DMS153 (cell line): ENCODE measurements at places on chromosomes 1 and 21.
A peak's percentile ranks its signal among the peaks of the same experiment; 100 is the strongest.

DNA sequence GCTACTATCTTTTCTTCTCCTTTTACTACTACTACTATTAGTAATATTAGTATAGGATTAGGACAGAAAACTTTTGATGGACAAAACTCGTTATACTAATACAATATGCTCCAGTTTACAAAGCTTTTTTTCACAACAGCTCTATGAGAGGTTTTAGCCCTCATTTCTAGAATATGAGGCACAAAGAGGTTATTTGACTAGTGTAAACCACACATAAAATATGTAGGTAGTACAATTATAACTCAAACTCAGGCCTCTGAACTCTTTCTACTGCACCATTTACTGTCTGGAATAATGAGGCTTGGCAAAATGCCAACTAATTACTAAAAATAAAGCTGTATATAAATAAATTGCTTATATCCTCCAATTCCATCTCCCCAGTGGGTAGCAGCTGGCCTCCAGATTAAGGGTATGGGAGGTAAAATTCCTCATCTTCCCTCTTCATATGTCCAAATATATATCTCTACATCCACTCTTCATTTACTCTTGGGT, 99.9 kb downstream of the LYST start:
- no peak for DNase-seq

DNA sequence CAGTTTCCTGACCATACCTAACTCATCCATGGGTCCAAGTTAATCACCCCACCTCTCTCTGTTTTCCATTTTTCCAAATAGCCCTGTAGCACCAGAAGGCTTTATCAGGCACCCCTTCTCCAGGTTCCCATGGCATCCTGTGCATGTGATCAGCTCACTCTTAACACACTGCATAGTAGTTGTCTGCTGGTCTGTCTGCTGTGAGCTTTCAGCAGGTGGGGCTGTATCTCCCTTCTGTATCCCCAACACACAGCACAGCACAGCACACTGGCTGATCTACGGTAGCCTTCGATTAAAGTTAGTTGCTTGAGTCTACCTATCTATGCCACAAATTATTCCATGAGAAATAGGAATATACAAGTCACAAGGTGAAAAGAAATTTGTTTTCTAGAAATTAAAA, 54.3 kb upstream of the C1orf198 start:
- DNase-seq = no peak

GRCh38 chr1:235918032-235918431, 51.3 kb upstream of the LYST start:
- no peak for DNase-seq

DNA sequence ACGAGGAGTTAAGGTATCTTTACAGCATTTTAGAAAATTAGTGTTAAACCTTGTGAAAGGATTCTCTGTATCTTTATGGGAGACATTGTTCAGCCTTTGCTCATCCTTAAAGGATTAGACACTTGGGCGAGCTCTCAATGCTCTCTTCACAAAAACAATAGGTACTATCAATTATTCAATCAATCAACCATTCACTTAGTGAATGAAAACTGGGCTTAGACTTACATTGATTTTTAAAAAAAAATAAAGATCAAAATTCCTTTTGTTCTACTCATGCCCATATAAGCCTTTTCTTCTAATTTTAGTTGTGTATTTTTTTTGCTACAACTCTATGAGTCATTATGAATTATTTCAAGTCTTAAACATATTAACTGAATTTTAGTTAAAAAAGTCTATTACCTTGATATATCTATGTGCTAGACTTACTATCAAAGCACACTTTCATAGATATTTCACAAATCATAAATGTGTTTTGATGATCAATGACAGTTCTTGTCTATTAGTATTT, 181.2 kb downstream of the DPYD start:
- no peak for DNase-seq

- no peak for DNase-seq
These were observed 263.7 kb upstream of the SGIP1 start for GRCh38 chr1:66270119-66270812.

- DNase-seq = no peak
These were observed 25.1 kb downstream of the PLEKHM2 start for GRCh38 chr1:15709226-15709625.

DNA sequence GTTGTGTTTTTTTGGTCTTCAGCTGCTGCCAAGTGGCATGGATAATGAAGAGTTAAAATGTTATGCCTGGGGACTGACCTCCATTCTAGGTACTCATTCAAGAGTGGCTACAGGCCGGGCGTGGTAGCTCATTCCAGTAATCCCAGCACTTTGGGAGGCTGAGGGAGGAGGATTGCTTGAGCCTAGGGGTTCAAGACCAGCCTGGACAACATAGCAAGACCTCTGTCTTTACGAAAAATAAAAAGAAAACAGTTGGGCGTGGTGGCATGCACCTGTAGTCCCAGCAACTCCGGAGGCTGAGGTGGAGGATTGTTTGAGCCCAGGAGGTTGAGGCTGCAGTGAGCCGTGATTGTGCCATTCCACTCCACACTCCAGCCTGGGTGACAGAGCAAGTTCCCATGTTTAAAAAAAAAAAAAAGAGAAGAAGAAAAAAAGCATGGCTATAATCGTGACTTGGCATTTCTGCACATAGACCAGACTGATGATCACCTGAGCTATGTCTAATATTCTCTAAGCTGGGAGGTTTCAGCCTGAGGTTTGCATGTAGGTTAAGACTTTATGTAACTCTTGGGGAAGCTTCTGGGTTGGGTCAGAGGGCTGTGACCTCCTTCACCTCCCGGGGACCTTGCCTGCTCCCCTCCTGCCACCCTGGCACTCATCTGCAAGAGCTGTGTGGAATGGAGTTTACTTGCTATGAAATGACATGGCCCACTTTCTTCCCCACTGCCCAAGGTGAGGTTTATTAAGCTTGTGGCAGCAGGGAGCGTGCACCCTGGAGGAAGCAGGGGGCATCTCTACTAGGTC, 51.3 kb downstream of the DHRS3 start:
- no peak for DNase-seq

GRCh38 chr1:44630116-44630515, 44.2 kb downstream of the TMEM53 start:
- DNase-seq = no peak

DNA sequence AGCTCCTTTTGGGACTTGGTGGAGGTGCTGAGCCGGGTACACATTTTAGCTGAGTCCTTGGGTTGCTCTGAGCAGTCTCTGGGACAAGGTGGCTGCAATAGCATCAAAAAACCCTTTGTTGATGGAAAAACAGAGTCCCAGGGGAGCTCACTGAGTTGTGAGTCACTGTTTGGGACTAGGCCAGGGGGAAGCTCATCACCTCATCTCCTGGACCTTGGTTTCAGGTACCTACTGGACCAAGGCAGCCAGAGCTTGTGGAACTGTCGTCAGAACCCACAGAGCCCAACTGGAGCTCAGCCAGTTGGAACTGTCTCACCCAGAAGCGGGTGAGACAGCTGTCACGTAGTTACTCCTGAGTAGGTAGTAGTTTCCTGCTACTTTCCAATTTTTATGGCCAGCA, 146.7 kb downstream of the HLX start:
- no peak for DNase-seq

GRCh38 chr21:44498280-44499210, 41.5 kb downstream of the KRTAP10-1 start:
- DNase-seq = peak; percentile 20

DNA sequence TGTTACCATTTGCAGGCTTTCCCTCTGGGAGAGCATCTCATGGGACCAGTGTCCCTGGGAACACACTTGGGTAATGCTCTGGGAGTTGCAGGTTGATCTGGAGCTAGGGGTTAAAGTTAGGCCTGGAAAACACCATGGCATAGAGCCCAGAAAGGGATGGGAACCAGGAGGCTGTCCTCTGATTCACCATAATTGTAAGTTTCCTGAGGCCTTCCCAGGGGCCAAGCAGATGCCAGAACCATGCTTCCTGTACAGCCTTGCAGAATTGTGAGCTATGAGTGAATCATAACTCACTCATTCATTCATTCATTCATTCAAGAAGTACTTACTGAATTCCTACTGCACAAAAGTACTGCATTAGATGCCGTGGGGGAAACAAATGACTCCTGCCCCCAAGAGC, 50.0 kb downstream of the LACTBL1 start:
- DNase-seq = no peak

GRCh38 chr1:81329041-81329440, 471.7 kb upstream of the ADGRL2 start:
- DNase-seq = no peak

DNA sequence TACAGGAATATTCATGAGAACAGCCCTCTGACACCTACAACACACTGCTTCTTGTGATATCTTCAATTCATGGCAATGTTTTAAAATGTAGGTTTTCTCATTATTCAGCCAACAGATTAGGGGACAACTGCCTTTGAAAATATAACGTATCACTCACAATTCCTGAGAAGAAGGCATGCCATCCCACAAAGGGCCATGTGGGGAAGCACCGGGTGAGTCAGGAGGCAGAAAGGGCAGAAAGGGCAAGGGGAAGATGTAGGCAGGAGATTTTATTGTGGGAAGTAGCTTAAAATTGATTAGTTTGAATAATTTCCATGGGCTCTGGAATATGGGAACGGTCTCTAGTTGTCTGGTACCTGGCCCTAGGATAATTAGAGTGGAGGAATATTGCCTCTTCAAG, 165.7 kb downstream of the HHIPL2 start:
- DNase-seq = no peak

DNA sequence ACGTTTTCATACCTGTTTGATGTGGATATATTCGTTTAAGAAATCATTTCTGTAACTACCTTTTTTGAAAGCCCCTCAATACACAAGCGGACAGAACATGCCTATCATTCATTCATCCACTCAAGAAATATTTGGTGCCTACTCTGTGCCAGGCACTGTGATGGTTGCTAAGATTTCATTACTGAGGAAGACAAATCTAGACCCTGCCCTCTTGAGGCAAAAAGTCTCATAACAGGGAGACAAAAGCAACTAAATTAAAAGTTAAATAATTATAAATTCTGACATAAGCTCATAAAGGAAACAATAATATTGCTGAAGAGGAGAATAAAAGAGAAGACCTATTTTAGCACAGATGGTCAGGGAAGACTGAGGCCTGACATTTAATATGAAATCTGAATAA, 203.5 kb upstream of the ZNHIT6 start:
- DNase-seq = no peak

GRCh38 chr1:147243841-147244240, 1.4 kb downstream of the CHD1L start:
- no peak for DNase-seq

- DNase-seq = no peak
These were observed 106.6 kb upstream of the SPAG17 start for GRCh38 chr1:118291661-118292060.

DNA sequence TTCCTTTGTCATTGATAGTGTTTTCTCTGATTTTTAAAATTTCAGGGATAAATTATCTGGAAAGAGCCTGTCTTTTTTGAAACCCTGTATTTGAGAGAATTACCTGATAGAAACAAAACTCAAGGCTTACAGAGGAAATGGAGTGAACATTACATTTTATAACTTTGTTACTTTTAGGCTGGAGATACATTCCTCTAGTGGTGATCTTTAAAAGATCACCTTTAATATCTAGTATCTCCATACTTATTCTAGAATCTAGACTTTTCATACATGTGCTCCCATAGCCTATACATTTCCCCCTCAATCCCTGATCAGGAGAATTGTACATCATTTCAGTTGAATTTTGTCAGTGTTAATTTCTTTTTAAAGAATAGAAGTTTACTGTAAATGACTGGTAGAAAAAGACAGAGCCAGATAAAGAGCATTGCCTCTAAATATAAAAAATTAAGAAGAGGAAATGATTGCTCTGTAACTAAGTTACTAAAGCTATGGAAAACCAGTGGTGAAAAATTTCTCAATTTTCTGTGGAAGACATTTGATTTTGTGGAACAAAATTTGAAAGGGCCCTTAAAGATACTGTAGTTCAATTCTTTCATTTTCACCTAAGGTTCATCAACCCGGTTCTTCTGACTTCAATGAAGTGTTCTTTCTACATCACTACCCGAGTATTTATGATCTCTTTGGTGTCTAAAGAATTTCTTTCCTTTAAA, 33.7 kb downstream of the RASAL2 start:
- DNase-seq = no peak

GRCh38 chr1:152348447-152348846, 11.4 kb downstream of the FLG2 start:
- DNase-seq = no peak

GRCh38 chr1:14848625-14849024, 250.1 kb downstream of the KAZN start:
- DNase-seq = no peak

GRCh38 chr1:154453574-154454352, 48.3 kb upstream of the TDRD10 start:
- peak; percentile 15 for DNase-seq

GRCh38 chr1:33010932-33011731, 25.6 kb downstream of the AK2 start:
- peak; percentile 63 for DNase-seq

DNA sequence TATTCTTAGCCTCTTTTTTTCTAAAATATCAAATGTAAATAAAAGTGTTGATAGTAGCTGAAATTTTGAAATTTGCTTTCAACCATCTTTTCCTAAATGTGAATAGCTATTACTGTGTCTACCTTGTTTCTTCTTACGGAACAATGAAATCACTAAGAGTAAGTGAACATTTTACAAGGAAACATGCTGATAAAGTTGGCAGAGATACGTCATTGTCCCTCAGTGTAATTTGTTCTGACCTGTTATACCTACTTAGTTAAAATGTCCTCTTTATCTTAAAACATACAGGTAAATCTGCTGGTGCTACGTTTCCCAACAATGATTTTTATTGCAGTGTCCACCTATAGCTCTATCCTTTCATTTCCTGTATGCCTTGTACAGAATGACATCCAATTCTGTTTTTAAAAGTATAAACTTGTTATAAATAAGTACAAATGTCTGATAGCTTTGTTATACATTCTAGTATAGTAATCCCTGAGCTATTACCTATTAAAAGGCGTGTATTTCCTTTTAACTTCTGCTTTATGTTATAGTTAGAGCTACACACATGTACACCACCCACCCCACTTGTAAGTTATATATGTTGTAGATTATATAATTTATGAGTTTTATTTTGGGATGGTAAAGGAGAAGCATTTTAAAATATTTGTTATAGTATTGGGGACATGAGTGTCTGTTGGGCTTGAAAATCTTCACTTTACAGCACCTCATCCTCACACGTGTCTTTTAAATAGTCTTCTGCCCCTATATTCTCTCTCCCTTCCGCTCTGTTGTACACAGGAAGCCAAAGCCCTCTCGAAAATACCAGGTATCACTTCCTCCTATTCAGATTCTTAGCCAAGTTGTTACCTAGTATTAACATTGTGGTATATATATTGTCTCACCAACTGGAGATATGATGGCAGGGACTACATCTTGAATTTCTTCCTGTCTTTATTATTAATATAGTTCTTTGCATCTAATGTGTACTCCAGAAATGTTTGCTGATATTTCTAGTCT, 25.2 kb downstream of the LAMC1 start:
- DNase-seq = peak; percentile 28
